ENCODE measurements at places on chromosomes 7 and 10.

DNA sequence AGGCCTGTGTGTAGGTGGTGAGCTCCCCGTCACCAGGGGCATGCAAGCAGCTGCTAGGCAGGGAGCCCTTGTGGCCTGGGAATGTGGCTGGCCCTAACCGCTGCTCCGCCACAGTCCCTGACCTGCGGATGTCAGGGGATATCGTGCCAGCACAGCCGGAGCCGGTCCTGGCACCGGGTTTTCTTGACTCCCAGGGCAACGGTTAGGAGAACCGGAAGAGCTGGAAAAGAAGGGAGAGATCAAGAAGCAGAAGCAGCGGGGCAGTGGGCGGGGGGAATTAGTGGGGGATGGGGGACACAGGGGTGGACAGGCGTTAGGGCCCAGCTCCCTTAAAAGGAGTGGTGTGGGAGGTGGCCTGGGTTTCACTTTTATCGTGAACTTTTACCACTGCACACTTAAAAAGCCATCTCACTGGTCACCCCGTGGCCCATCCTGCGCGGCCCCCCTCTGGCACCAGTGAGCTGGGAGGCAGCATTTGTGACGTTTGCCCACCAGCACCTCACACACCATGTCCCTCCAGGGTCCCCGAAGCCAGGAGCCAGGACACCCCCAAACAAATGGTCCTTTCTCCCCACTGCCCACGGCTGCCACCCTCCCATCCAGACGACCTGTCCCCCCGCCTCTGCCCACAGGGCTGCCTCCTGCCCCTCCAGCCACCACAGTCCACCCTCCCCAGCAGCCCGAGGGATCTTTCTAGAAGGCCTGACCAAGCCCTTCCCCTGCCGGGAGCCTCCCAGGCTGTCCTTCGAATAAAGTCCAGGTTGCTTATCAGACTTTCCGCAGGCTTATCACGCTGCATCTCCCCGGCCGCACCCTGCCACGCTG is 1.8 kb upstream of the MICALL2 start:
- DNase-seq, result no peak

- peak; percentile 73 for DNase-seq
Observed at GRCh38 chr10:123150986-123151736, 3.0 kb upstream of the BUB3 start.

DNA sequence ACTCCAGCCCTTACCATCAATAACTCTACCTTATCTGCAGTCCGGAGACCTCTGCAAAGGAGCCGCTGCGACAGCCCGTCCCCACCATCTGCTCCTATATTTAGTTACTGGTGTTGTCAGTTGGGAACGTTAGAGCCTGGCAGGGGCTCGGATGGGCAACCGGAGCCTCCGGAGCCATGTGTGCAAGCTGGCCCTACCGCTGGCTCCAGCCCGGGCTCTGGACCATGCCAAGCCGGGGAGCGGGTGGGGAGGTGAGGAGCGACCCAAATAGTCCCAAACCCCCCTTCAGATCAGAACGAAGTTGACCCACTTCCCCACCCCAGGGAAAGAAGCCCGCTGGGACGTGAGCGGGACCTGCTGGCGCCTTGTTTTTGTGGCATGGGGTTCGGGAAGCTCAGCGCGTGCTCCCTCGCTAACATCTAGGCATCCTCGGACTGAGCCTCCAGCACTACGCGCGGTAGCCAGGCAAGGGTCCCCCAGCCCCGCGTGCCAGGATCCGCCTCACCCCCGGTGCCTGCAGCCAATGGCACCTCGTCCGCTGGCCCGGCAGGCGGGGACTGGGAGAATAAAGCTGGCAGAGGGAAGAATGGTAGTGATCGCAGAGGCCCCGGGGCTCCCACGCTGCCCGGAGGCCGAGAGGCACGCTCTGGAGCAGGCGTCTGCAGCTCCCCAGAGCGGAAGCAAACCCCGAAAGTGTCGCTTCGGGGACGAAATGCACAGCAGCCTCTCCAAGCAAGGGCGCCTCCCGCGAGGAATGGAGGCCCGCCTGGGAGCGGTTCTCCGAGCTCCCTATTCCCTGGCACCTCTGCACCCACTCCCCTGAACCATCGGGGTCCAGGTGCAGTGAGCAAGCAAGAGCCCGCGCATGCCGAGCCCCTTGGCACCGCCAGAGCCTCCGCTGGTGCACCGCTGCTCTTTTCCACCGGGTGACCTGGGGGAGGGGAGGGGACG is 679 bp downstream of the LRRC20 start:
- peak; percentile 86 for DNase-seq

DNA sequence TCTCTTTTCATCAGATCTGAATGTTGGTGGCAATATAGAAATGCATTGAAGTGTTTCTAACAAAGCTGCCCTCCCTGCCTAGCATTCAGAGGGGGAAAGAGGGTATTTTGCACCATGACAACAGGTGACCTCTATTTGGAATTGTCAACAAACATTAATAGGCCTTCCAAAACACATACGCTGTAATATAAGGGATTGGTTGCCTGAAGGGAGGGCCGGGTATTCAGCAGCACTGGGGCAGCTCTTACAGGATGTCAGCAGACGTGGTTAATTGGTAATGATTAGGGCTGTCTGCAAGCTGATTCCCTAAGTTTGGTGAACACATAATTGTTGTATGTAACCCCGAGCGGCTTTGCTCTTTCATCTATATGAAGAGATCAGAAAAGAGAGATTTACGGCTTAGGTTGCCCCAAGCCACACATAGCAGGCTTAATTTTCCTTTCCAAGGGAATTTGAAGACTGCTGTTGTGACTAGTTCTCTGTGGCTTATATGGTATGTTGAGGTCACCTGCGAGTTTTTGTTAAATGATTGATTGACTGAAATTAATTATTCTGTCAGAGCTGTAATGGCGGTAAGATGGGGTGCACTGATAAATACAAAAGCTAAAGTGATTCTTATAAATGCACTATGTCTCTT is 759.3 kb downstream of the LRMDA start:
- peak; percentile 67 for DNase-seq

DNA sequence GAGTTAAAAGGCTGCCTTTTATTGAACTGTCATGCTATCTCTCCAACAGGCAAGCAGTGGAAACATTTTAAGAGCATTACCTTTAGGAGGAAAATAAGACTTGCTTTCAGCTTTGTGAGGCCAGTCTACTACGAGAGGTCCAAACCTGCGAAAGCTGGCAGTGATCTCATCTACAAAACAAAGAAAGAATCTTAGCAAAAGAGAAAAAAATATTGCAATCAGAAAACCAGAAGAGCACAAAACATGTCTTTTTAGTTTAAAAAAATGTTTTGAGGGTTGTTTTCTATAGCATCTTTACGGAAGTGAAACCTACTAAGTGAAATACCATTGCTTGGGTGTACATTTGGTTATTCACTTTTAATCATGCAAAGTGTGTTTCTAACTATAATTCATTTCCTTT is 147.9 kb downstream of the CPEB3 start:
- no peak for DNase-seq

DNA sequence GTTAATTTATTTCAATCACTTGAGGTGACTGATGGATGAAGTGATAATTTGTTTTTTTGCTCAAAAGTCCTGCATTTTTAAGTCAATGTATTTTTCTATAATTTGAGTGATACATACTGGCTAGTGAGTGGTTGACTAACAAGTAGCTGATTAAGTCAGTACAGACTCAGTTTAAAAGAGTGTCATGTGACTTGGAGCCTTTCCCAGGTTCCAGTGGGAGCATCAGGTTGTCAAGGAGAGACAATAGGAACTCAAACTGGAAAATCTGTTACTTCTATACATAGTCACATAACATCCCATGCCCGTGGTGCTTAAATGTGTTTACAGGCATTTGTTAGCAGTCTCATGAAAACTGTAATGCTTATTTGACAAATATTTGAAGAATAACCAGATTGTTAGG is 154.7 kb downstream of the ANK3 start:
- no peak for DNase-seq

- DNase-seq, result no peak
Observed at GRCh38 chr7:43506460-43506859, 76.4 kb upstream of the STK17A start.

GRCh38 chr10:71134732-71135211 is 77.6 kb upstream of the UNC5B start:
- DNase-seq, result no peak

DNA sequence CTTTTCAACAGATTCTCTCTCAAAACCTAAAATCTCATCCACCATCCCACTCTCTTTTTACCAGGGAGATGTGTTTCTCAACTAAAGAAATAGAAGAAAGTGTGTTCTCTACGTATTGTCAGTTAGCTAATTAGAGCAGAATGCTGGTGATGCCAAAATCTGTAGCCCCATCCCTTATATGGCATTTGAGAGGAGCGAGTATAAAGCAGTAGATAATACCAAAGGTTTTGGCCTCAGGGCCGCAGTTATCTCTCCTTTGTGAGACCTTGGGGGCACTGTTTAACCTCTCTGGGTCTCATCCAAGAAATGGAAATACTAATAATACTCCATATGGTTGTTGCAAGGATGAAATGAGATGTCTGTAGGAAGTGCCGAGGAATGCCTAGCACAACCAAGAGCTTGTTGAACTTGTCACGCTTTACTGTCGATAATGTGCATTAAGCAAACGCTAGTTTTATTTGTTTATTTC is 456 bp upstream of the DLD start:
- DNase-seq, result no peak

- DNase-seq, result no peak
Observed at GRCh38 chr10:110780704-110781103, 91.0 kb upstream of the PDCD4 start.

GRCh38 chr7:6436385-6436685 is 11.4 kb downstream of the DAGLB start:
- DNase-seq, result peak; percentile 10

GRCh38 chr7:8435590-8436545 is 2.5 kb downstream of the NXPH1 start:
- peak; percentile 32 for DNase-seq

GRCh38 chr10:34522546-34522945 is 292.6 kb downstream of the PARD3 start:
- no peak for DNase-seq

DNA sequence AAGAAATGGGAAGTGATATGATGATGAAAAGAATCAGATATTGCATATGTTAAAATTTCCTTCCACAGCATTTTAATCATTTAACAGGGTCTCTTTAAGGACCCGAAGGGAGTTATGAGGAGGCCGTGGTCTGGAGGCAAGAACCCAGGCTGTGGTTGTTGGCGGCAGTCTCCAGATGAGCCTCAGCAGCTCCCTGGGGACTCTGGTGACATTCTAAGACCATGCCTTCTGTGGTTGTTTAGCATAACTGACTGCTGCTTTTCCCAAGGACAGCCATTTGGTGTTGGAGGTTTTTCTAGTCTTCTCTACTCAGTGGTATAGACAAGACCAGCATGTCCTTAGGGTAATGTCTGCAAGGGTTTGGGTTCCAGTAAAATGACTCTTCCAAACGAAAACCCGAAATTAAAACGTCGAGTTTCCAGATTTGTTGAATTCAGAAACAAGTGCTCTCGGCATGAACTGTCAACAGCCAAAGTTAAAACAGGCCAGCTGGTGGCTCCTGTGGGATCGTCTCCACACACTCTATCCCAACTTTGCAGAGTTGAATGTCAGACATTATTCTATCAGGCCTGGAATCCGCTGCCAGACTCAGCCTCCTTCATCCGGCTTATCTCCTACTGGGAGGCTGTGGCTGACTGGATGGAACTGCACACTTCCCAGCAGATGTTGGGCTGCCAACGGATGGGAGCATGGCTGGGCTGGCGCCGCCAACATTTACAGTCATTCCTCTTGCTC is 183.1 kb downstream of the TAX1BP1 start:
- DNase-seq, result no peak

DNA sequence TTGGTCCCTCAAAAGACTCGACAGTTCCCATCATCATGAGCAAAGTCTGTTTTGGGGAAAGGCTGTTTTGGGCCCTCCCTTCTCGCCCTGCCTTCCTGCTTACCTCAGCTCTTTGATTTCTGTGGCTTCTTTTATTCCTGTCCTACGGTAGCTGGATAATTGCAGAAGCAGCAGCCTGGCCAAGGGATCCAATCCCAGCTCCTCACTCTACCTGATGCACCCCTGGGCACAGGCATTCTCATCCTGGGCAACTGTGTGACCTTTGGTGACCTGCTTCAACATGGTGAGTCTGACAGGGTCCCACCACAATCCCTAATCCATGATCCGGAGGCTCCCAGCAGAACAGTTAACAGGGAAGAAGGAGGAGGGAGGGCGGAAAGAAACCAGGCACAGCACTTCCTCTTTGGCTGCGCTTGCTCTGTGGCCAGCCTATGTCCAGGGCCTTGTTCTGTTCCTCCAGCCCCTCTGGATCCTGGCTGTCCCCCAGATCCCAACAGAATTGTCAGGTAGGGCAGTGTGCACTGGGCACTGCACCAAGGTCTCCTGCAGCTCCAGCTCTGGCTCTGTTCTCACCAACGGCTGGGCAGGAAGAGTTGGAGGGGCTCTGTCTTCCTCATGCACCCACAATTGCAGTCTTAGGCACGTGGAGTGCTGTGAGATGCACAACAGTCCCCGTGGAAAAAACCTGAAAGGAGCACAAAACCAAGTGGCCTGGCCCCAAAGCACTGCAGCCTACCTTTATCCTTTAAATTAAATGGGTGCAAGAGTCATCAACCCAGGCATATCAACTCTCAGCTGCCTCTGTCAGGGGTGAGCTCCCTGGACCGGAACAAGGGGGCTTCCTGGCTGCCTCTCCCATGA is 144.4 kb downstream of the PTPN20 start:
- no peak for DNase-seq

- DNase-seq, result no peak
Observed at GRCh38 chr7:98760201-98760651, 109.6 kb downstream of the TMEM130 start.

- DNase-seq, result peak; percentile 88
Observed at GRCh38 chr10:13536674-13537366, 8.0 kb upstream of the BEND7 start.

All from eye (tissue), 1 donor.